Lung (tissue), 17 donors: ENCODE measurements at places on chromosomes 3 and 15. TPM values are rescaled to one million over a fixed set of nuclear protein-coding genes. Genes with fewer than 3 reads are reported as not detected.

CD96 gene
- total RNA-seq = 3.1 TPM

CAPN3 gene
- 20.9 TPM for total RNA-seq

ARGFX gene
- total RNA-seq = not detected

RYK gene
- 132 TPM for total RNA-seq

SPINT1 gene
- total RNA-seq = 136 TPM

A4GNT gene
- total RNA-seq = 0.25 TPM

NEK10 gene
- 20.3 TPM for total RNA-seq

CDHR4 gene
- total RNA-seq = 7.8 TPM

SMCO1 gene
- not detected for total RNA-seq

ARPP19 gene
- total RNA-seq = 139 TPM

SECISBP2L gene
- 678 TPM for total RNA-seq

DIPK2A gene
- 28.9 TPM for total RNA-seq

HES1 gene
- total RNA-seq = 70.6 TPM

TIMP4 gene
- 17.2 TPM for total RNA-seq

HYAL3 gene
- 4.0 TPM for total RNA-seq

GOLGA8N gene
- total RNA-seq = 11.1 TPM

RRP9 gene
- total RNA-seq = 8.2 TPM

GOLGA8A gene
- 73.1 TPM for total RNA-seq

ITIH4 gene
- 7.5 TPM for total RNA-seq

GASK1A gene
- 16.1 TPM for total RNA-seq

DOCK3 gene
- total RNA-seq = 1.4 TPM

CYP8B1 gene
- not detected for total RNA-seq

MAN2A2 gene
- 80.6 TPM for total RNA-seq

AGTR1 gene
- total RNA-seq = 17.9 TPM

ITIH3 gene
- total RNA-seq = 0.54 TPM

ESYT3 gene
- total RNA-seq = 38.3 TPM

ERC2 gene
- total RNA-seq = 3.5 TPM

BHLHE40 gene
- total RNA-seq = 204 TPM

ADGRG7 gene
- not detected for total RNA-seq

SCN5A gene
- 0.68 TPM for total RNA-seq

ZNF660 gene
- 8.7 TPM for total RNA-seq

FRMD5 gene
- total RNA-seq = 0.83 TPM

MYEF2 gene
- total RNA-seq = 38.5 TPM

SOX2 gene
- total RNA-seq = 16.4 TPM

SUSD5 gene
- total RNA-seq = 2.9 TPM

MUSTN1 gene
- total RNA-seq = 10.9 TPM

OCA2 gene
- 3.9 TPM for total RNA-seq

OXTR gene
- total RNA-seq = 2.6 TPM

HHLA2 gene
- 20.2 TPM for total RNA-seq

PIF1 gene
- total RNA-seq = 2.4 TPM

MOBP gene
- total RNA-seq = 0.14 TPM

MCF2L2 gene
- total RNA-seq = 1.7 TPM

MYO5C gene
- 64.5 TPM for total RNA-seq

RLBP1 gene
- total RNA-seq = not detected

GPR62 gene
- not detected for total RNA-seq

CPLX3 gene
- total RNA-seq = not detected

IGSF11 gene
- total RNA-seq = 0.94 TPM

CPN2 gene
- total RNA-seq = not detected

IRAK2 gene
- 13.2 TPM for total RNA-seq

SLCO2A1 gene
- total RNA-seq = 131 TPM

ROPN1 gene
- total RNA-seq = not detected

SLC22A14 gene
- not detected for total RNA-seq

FHIT gene
- total RNA-seq = 21.3 TPM

SERINC4 gene
- total RNA-seq = 0.18 TPM

GPR87 gene
- total RNA-seq = 0.28 TPM
